ENCODE measurements at places on chromosomes 11 and 22.

GRCh38 chr11:27545946-27546345, 39.4 kb upstream of the LIN7C start:
- DNase-seq = no peak

DNA sequence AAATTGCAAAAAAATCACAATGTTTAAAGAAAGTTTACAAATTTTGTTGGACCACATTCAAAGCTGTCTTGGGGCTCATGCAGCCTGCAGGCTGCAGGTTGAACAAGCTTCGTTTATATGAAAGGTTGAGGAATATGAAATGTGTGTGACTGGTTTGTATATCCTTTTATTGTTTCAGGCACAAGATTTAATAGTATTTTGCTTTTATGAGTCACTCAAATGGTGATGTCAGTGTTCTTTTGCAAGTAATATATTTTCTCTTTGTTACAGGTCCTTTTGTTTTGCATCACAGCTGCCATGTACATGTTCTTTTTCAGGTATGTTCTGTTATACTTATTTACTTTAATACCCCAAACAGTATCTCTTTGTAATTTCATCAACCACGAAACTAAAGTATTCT, 198.6 kb downstream of the TMEM135 start:
- no peak for DNase-seq

DNA sequence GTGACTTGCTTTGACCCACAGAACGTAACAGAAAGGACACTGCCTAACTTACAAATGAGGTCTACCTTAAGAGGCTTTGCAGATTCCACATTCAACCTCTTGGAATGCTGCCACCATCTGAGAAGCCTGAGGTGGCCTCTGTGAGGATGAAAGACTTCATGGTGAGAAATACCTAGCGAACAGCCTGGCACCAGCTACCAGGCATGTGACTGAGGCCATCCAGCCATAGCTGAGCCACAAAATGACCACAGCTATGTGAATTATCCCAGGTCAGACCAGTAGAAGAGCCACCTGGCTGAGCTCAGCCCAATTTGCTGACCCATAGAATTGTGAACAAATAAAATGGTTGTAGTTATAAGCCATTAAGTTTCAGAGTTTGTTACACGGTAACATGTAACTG, 37.5 kb downstream of the PPARA start:
- no peak for DNase-seq

- no peak for DNase-seq
These were observed 11.4 kb upstream of the TCP11L1 start for GRCh38 chr11:33027846-33028536.

DNA sequence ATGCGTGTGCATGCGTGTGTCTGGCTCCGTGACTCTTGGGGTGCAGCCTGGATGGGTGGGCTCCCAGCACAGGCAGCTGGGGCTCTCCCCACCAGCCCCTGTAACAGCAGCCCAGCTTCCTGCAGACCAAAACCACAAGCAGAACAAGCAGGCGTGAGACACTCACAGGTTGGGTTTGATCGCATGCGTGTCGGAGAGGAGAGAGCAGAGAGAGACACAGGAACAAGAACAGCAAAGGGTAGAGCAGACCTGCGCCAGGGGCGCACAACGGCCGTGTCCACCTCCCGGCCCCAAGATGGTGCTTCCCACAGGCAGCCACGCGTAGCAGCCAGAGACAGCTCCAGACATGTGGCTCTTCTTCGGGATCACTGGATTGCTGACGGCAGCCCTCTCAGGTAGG, at the start of gene CD6:
CD6 (plus strand) TSS at position 161 of the 400 bp plus-strand sequence; CDS start at position 347, 186 bp downstream.
- peak; percentile 40 for DNase-seq

DNA sequence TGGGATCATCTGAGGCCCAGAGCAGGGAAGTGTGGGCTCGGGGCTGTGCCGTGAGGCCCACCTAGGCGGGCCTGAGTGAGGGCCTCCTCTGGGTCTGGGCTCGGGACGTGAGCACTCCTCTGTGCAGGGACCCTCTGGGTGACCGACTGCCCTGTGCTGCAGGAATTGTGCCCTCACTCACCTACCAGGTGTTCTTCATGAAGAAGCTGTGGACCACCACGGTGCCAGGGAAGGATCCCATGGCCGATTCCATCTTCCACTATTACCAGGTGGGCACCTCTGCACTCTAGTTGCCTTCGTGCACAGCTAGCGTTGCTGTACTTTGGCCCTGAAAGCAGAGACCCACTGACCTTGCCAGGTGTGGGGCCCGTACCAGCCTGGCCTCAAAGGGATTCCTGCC, 80.5 kb downstream of the MYO7A start:
- DNase-seq = no peak

DNA sequence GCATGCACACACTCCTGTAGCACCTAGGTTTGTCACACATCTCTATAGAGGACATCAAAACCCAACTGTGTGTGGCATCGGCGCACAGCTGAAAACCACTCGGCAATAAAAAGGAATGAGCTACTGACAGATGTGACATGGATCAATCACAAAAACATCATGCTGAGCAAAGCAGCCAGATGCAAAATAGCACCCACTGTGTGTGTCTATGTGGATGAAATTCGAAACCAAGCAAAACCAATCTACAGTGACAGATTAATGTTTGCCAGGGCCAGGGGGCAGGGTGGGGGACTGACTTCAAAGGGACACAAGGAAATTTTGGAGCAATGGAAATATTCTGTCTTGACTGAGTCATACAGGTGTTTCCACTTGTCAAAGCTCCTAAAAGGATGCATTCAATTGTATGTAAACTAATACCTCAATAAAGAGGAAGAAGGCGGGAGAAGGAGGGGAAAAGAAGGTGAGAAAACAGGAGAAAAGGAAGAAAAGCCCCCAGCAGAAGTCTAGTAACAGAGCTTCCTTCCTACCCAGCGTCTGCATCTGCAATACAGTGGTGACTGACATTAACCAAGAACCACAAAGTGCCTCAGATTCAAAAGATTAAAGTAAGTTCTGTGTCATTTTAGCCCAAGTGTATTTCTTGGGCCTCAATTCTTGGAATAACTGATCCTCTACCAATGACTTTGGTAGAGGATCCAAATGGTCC, 49.8 kb downstream of the PACSIN2 start:
- no peak for DNase-seq

DNA sequence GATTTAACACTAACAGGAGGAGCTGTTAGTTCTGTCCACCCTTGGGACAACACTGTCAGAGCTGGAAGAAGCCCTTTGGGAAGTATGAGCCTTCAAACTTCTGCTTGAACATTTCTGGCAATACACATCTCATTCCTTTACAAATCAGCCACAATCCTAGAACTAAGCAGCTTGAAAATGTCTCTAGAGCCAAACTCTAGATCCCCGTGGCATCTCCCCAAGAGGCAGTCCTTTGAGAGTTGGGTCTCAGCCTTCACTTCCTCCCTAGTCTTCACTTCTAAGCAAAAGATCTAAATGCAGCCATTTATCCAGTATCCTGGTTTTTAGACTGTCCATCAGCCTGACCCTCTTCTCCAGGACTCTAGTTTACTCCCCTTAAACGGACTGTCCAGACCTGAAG, 26.9 kb downstream of the ARFGAP2 start:
- no peak for DNase-seq

GRCh38 chr11:66545701-66546367, at the start of gene ZDHHC24:
ZDHHC24 (minus strand) TSS chr11:66546048; CDS start chr11:66546003, 45 bp downstream.
- DNase-seq = peak; percentile 74

DNA sequence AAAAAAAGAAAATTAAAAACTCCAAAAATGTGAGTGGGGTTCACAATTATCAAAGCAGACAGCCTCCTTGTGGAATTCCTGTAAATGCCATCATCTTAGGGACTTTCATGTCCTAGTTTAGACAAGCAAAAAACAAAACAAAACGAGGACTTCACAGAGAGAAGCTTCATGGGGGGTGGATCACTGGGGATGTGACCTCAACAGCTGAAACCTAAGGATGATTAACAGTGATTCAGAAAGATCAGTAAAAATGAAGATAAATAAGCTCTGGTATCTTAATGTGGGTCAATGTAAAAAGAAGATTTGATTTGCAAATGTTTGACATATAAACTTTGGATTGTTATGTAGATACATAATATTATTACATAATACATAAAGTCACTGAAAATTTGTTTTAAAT, 8.1 kb upstream of the OR10W1 start:
- DNase-seq = no peak

GRCh38 chr11:69832561-69833413, 13.6 kb upstream of the FGF3 start:
- no peak for DNase-seq

- no peak for DNase-seq
These were observed 43.9 kb upstream of the ANGPTL5 start for GRCh38 chr11:101960231-101960630.

GRCh38 chr11:61711498-61711897, 31.3 kb downstream of the DAGLA start:
- no peak for DNase-seq

DNA sequence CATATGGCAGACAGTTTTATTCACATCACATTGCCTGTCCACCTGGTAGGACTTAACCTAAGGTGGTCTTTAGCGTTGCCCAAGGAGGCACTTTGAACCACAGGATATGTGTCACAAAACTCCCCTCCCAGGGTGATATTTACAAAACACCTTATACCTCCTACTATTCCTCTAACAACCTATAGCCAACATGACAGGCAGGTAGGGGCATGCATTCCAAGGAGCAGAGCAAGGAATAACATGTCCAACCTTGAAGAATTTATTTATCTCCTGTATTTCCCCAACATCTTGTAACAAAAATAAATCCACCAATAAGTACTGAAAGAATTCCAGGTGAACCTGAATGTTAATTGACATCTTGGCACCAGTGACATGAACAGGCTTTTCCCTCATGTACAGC, 60.5 kb downstream of the SVIP start:
- no peak for DNase-seq

- DNase-seq = peak; percentile 45
These were observed 19.6 kb downstream of the MACROD1 start for GRCh38 chr11:64146036-64146955.

DNA sequence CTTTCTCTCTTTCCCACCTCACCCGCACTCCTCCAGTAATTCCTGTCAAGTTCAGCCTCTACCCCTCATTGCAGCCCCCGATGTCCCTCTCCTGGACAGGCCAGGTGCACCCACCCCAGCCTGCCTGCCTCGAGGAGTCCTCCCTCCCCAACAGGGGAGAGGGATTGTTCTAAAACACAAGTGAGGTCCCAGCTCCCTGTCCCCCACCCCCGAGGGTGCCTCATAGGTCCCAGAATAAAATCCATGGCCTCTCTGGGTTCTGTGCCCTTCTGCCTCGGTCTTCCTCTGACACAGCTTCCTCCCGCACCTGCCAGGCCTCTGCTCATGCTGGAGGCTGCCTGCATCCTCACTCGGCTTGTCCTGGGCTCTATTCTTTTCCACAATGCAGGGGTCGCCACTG, 720.1 kb downstream of the BRD1 start:
- no peak for DNase-seq

GRCh38 chr22:27662359-27663301, 138.9 kb downstream of the MN1 start:
- no peak for DNase-seq

- no peak for DNase-seq
These were observed 288.1 kb upstream of the SORL1-AS1 start for GRCh38 chr11:121740902-121741301.

GRCh38 chr22:37609240-37610152, 862 bp downstream of the GGA1 start:
- no peak for DNase-seq

DNA sequence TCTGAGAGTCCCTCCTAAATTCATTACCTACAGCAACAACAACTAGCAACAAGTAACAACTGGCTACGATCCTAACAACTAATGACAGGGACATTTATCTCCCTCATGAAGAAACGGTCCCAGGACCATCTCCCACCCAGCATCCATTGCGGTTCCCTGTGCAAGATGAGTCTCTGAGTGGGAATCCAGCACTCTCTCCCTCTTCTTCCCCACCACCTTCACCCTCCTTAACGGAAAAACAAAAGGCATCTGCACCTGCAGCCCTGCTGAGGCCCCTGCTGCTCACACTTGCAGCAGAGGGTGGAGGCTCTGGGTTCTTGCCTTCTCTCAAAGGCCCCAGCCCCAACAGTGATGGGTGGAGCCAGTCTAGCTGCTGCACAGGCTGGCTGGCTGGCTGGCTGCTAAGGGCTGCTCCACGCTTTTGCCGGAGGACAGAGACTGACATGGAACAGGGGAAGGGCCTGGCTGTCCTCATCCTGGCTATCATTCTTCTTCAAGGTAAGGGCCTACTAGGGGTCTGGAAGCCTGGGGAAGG, at the start of gene CD3G:
CD3G (plus strand) TSS at position 364 of the 535 bp plus-strand sequence; CDS start at position 444, 80 bp downstream.
- DNase-seq = peak; percentile 63

DNA sequence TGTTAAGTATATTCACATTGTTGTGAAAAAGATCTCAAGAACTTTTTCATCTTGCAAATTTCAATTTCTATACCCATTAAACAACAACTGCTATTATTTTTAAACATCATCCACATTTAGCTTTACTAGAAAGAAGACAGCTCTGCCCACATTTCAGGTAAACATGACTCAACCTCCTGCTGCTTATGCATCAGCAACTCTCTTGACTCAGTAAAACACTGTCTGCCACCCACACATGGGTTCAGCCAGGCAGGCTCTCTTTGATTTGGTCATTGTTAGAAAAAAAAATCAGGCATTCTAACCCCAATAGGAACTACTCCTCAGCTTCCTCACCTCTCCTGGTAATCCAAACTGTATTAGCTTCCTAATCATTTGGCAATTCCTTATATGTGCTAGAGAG, 5.1 kb upstream of the ENDOD1 start:
- no peak for DNase-seq

- DNase-seq = no peak
These were observed 10.2 kb downstream of the C11orf96 start for GRCh38 chr11:43952401-43953342.

GRCh38 chr22:17117890-17118289, 3.3 kb downstream of the TMEM121B start:
- DNase-seq = no peak

DNA sequence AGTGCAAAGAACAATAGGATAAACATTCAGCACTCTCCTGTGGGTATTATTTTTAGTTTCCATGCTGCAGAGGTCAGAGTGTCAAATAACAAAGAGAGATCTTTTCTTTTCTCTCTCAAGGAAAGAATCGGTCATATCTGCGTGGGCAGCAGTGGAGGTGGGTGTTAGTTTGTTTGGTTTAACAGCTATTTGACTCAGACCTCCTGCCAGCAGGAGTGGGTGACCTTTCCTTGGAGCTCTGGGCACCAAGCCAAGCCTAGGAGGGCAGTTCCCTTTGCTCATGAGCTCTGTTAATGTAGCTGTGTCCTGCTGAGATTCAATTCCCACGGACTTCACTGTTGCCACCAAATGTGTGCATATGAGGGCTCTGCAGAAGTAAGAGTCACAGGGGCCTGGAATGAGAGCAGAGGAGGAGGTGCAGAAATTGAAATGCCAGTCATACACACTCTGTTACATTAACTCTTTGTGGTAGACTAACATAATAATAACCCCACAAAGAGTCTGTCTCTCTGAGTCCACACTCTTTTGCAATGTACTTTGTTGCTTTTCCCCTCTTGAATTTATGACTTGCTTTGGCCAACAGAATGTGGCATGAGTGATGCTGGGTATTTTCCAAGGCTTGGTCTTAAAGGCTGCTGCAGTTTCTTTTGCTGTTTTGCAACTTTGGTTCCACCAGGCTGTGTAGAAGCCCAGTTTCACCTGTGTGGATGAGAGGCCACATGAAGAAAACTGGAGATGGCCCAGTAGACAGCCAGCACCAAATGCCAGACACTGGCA, 76.0 kb upstream of the GRK3 start:
- no peak for DNase-seq

- DNase-seq = no peak
These were observed 78.0 kb upstream of the CTSC start for GRCh38 chr11:88415495-88415894.

GRCh38 chr11:13271060-13271693, 6.4 kb upstream of the BMAL1 start:
- no peak for DNase-seq

Measured in activated naive CD4-positive, alpha-beta T cell (primary cell).